ENCODE measurements at places on chromosomes 7 and 10.

GRCh38 chr10:130485236-130485957 lies 349.2 kb downstream of the GLRX3 start:
- DNase-seq: no peak

DNA sequence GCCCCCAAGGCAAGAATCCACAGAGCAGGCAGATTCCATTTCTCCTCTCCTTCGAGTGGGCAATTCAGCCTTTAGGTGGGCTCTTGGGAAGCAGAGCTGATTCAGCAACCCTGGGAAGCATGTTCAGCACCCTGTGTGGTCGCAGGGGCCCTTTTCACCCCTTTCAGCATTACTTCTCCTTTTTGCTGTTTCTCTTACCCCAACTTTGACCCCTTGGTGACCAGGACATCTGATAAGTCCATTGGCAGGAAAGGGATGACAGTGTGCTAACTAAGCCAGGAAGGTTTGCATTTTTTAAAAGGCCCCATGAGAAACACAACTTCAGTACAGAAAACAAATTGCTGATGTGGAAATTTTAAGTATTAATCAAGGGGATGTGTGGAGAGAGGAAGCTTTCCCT lies 283.7 kb upstream of the NRP1 start:
- no peak for DNase-seq

GRCh38 chr7:12409097-12409711 lies 5.5 kb upstream of the VWDE start:
- DNase-seq: no peak

GRCh38 chr10:58299580-58299979 lies 30.6 kb downstream of the CISD1 start:
- peak; percentile 56 for DNase-seq

DNA sequence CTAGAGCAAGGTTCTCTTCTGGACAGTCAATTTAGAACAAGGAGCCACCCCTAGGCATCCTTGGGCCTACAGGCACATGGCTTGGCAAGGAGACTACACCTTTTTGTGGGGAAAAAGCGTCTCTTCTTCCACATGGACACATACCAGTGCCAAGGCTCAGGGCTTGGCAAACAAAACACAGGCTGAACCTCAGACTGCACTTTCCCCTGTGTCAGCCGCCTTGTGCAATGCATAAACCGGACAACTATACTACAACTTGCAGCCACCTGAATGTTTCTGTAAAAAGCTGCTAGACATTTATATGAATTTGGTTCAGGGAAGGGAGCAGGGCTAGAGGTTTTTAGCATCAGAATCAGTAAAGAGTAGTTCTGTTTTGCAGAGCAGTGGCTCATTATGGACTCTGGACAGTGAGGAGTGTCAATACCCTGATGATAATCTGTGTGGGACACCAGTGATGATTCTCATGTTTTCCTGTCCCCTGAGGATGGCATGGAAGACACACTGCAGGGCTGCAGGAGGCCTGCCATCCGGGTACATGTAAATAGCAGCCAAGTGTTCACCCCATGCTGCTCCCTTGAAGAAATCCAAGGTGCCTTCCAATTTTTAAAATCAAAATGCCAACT lies 118.9 kb downstream of the GATA3 start:
- DNase-seq: no peak

GRCh38 chr10:10526846-10527245 lies 490.8 kb upstream of the CELF2 start:
- no peak for DNase-seq

GRCh38 chr7:95026421-95027072 lies 119.2 kb downstream of the PPP1R9A start:
- DNase-seq: no peak

GRCh38 chr7:123348690-123349089 lies 148.9 kb upstream of the SLC13A1 start:
- DNase-seq: no peak

- no peak for DNase-seq
Measured at GRCh38 chr10:50528206-50528605, 95.5 kb downstream of the SGMS1 start.

DNA sequence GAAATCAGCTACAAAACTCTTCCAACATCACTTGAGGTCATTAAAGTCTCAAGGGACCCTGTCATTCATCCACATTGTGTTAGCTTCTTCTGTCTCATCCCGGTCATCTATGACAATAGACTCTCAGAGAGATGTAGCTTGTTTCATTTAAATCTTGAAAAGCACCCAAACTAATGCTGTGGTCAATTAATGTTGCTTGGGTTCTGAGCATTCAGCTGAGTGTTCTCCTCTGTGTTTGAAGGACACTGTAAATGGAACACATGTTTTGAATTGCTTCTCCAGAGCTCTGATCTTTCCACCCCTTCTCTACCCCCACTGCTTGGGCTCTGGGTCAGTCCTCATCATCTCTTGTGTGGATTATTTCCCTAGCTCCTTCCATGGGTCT lies 19.6 kb upstream of the ADD3 start:
- DNase-seq: no peak

- peak; percentile 74 for DNase-seq
Measured at GRCh38 chr10:72087969-72088888, at the start of gene SPOCK2. SPOCK2 (minus strand) TSS chr10:72088551; CDS start chr10:72088328, 223 bp downstream.

- DNase-seq: no peak
Measured at GRCh38 chr10:126160971-126161630, 227.2 kb downstream of the ADAM12 start.

GRCh38 chr7:137895301-137896221 lies 48.8 kb upstream of the DGKI start:
- no peak for DNase-seq

DNA sequence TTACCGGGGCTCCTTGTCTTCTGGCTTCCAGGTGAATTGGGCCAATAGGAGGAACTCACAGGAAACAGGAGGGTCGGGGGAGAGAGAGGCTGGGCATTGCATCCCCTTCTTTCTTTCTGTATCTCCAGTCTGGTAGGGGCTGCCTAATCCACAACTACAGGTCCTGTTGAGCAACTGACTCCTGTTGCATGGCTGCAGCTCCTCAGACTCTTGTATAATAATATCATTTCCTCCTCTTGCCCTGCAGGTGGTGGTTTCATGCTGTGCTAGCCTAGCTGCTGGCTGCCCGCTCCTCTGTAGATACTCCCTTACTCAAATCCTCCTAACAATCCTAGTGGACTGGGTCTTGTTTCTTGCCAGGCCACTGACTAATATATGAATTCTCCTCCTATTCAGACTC lies 276.5 kb upstream of the SMIM30 start:
- DNase-seq: no peak

DNA sequence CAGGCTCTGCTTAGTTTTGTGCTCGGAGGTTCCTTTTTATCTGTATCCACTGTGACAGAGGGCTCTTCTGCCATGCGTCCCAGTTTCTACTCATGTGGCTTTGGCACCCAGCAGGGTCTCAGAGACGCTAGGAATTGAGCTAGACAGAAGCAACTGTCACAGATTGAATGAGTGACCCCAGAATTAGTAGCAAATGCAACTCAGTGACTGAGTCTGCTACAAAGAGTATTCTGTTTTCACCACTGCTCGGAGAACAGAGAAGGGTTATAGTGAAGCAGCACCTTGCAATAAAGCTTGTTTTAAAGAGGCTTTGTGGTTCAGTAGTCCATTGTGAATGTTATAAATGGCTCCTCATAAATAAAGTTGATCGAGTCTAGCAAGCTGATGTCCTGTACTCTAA lies 113.2 kb downstream of the DNAH11 start:
- no peak for DNase-seq

DNA sequence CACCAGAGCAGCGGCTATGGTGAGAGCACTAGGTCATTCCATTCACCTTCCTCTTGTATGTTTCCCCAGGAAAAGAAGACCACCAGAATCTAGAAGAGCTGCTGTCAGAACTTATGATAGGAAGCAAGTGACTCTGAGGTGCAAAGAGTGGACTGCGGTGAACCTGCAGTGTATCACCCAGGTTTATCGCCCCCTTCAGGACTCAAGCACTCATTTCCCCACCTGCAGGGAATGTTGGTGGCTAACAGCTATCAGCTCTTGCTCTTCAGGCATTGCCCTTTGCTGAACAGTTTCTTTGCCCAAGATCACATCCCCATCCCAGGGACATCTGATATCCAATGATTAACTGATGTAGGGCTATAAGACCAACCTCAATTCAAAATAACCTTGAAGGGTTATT lies 66.3 kb upstream of the IL6 start:
- DNase-seq: no peak

DNA sequence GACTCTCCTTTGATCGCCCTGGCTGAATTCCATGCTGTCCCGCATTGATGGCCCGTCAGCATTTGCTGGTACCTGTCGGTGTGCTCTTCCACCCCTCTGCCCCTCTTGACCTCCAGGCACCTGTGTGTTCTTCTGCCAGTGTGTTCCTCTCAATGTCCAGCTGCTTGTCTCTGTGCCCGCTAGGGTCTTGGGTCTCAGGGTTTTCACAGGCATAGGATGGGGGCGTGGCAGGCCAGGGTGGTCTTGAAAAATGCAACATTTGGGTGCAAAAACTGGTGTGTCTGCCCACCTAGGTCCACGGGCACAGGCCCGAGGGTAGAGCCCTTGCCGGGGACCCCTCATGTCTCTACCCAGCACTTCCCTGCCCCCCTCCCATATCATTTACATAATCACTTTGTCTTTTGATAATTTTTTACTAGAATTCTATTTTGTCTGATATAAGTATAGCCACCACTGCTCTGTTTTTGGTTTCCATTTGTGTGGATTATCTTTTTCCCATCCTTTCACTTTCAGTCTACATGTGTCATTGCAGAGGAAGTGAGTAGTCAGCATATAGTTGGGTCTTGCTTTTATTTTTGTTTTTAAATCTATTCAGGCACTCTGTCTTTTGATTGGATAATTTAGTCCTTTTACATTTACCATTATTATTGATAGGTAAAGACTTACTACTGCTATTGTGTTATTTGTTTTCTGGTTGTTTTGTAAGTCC lies 46.6 kb upstream of the ADRA2A start:
- no peak for DNase-seq

- DNase-seq: no peak
Measured at GRCh38 chr7:29177963-29178600, 16.5 kb upstream of the CHN2 start.

- no peak for DNase-seq
Measured at GRCh38 chr10:76396134-76396533, 964.7 kb downstream of the LRMDA start.

- peak; percentile 63 for DNase-seq
Measured at GRCh38 chr7:156892081-156892800, 742 bp downstream of the LMBR1 start.

Measured in activated CD4-positive, alpha-beta T cell treated with anti-CD3 and anti-CD28 coated beads, Interleukin-2, amount 50 U/mL, for 1 hour (primary cell).